ENCODE measurements at places on chromosomes 13 and 19. TPM values are rescaled to one million over a fixed set of nuclear protein-coding genes. Genes with fewer than 3 reads are reported as not detected.

The ZNF729 gene
- not detected for total RNA-seq

The CLEC17A gene
- not detected for total RNA-seq

The MISP gene
- 0.11 TPM for total RNA-seq

The APLP1 gene
- total RNA-seq, result 19.3 TPM

The OR7G1 gene
- total RNA-seq, result not detected

The RNF113B gene
- not detected for total RNA-seq

The ZNF492 gene
- total RNA-seq, result not detected

The ZSCAN4 gene
- total RNA-seq, result not detected

The FBXO17 gene
- 25.3 TPM for total RNA-seq

The WBP4 gene
- 9.2 TPM for total RNA-seq

The C19orf67 gene
- total RNA-seq, result 0.94 TPM

The CYP4F11 gene
- total RNA-seq, result not detected

The DNAAF3 gene
- 0.15 TPM for total RNA-seq

The NTN5 gene
- total RNA-seq, result not detected
